ENCODE measurements at places on chromosomes 1 and 21.

DNA sequence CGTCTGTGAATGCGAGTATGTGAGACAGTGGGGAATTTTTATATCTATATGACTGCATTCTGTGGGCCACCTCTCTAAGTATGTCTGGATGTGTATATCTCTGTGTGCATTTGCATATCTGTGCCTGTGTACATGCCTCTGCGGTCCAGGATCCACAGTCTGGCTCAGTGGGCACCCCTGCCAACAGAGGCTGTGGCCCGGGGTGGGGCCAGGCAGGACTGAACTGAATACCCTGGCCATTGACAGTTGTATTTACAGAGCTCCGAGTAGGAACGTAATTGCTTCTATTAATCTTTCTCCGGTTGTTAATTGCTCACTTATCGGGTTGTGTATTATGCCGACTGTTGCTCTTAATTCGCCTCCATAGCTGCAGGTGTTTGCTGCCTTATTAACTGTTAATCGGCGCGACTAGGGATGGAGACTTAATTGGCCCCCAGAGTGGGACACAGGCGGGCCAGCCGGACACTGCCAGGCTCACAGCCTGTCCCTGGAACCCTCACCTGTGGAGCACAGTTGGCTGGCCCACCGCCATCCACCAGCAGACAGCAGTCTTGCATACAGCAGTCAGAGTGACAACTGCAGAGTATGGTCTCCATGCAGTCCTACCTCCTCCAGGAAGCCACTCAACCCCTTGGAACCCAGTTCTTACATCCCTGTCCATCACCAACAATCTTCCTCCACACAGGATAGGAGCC, 22.4 kb upstream of the ADGRB2 start:
- DNase-seq: no peak

GRCh38 chr1:182668521-182669054, 15.8 kb downstream of the RGS8 start:
- DNase-seq: no peak

GRCh38 chr1:220789532-220790147, 2.9 kb downstream of the MTARC1 start:
- no peak for DNase-seq

GRCh38 chr1:77590651-77591050, 91.8 kb downstream of the ZZZ3 start:
- no peak for DNase-seq

- DNase-seq: no peak
Measured at GRCh38 chr1:5220821-5221220, 566.4 kb downstream of the AJAP1 start.

DNA sequence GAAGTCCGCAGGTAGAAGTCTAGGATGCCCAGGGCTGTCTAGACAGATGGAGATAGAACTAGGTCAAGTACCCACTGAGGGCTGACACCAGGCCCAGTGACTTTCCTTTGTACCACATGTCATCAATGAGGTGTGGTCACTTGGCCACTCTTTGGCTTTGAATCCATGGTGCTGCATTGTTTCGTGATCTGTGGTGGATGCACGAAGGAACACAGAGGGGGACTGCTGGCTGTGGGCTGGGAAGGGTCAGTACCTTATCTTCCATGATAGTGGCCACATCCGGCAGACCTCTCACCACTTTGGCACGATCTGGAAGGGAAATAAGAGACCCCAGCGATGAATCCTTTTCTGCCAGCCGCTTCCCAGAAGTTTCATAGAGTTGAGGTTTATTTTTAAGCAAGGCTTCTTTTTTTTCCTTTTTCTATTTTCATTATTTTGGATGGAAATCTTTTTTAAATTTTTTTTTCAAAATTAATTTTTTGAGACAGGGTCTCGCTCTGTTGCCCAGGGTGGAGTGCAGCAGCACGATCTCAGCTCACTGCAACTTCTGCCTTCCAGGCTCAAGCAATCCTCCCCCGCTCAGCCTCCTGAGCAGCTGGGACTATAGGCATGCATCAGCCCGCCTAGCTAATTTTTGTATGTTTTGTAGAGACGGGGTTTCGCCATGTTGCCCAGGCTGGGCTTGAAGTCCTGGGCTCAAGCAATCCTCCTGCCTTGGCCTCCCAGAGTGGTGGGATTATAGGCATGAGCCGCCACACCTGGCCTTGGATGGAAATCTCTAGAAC, 53.1 kb downstream of the MYOM3 start:
- no peak for DNase-seq

- DNase-seq: no peak
Measured at GRCh38 chr1:181601186-181601950, 118.1 kb downstream of the CACNA1E start.

- DNase-seq: no peak
Measured at GRCh38 chr1:15081102-15081501, 72.4 kb upstream of the TMEM51 start.

DNA sequence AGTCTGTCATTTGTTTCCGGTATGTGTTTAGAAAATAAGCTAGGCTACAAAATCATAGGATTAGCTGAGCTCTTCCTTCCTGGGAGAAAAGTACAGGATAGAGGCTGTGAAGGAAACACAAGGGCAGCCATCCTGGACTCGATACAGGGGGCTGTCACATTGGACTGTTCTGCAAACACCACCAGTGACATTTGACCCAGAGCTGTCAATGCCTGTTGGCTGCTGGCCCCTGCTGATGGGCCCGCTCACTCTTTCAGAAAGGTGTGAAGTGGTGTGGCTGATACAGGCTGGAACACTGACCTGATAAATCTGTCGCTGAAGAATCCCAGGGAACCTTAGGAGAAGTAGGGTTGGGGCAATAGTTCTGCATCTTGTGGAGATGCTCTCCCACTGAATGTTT, 183.1 kb downstream of the RHOU start:
- no peak for DNase-seq

DNA sequence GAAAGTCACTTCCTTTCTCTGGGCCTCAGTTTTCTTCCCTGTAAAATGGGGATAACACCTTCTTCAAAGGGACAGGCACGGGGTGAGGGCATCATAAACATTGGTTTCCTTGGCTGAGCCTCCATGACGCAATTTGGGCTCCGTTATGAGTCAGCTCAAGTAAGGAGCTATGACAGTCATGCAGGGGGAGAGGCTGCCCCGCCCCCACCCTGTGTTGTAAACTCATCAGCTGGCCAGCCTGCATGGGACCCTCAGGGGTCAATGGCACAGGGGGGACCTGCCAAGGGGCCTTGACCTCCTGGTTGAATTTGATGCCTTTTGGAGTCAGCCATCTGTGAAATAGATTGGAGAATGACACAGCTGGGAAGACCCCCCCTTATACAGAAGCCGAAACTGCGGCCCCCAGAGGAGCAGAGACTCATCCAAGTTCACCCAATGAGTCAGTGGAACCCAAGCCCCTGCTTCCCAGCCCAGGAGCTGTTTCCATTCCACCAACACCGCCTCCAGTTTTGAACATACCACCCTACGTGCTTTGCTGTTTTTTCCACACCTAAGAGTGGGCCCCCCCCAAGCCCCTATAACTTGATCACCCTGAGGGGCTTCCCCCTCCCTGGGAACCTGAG, 36.8 kb upstream of the RUNX3 start:
- DNase-seq: no peak

DNA sequence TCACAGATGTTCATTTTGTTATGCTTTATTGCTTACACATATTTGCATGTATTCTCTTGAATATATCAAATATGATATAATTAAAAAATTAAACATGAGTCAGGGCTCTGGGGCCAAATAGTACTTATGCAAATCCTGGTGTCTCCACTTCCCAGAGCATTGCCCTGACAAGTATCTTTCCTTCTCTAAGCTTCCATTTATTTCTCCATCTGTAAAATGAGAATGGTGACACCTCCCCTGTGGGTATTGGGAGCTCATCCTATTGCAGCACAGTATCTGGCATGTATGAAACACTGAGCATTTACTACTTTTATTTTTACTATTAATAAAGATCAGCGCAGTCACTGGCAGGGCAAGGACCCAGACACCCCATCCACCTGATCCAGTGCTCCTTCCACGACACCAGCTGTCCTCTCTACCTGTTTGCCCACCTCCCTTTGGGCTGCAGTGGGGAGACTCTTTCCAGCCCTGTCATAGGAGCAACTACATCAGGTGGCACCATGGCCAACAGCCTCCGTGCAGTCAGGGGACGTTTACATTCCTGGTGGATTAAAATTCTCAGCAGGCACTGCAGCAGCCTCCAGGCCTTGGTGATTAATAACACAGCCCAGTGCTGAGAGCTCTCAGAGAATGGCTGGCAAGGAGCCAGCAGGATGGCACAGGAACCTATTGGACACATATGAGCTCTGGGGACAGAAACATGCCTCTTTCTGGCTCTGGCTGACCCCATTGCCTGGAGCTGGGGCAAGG, 113.0 kb downstream of the DMRTB1 start:
- DNase-seq: peak; percentile 83

DNA sequence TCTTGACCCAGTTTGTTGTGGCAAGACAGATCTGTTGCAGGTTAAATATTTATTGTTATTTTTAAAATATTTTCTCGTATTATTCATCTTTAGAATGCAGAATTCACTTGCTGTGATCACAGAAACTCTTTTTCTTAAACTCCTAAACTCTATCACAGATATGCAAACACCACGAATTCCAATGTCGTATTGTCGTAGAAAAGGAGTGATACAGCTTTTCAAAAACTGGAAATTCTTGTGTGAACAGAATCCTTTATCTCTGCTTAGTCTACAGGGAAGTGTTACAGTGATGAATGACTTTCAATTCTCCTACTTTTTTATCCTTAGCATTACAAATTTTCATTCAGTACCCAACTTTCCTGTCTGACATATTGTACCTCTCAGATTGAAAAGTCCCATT, 1329.5 kb upstream of the B3GALT2 start:
- DNase-seq: no peak

DNA sequence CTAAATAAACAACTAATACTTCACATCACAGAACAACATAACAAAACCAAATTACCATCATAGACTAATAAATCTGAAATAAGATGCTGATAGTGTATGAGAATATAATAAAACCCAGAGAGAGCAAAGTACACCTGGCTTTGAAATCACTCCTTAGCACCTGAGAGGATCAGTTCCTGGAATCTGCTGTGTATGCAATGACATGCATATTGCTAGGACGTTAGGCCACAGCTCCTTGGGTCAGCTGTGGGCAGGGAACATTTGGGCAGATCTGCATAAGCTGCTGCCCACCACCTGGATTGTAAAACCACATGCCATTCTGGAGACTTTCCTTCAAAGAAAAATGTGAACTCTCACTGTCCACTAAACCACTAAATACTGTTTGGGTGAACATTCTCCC, 81.1 kb downstream of the NR5A2 start:
- no peak for DNase-seq

DNA sequence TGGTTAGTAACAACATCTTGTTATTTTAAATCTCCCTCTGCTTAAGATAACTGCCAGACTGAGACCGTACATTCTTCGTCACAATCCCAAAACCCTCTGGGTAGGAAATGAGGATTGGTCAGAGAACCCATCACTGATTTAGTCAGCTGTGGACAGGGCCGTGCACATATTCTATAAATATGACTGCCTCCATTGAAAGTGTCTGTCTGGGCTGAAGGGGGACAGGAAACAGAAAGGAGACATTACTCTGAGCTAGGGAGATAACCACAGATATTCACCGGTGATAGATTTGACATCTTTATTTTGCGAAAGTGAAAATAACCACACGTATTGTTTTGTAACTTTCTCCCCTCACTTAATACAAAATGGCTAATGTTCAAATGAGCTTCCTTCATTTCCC, 36.9 kb upstream of the ST6GALNAC5 start:
- no peak for DNase-seq

GRCh38 chr21:27139526-27139925, 172.6 kb upstream of the ADAMTS5 start:
- no peak for DNase-seq

GRCh38 chr21:36803816-36804439, 105.0 kb downstream of the SIM2 start:
- no peak for DNase-seq

- no peak for DNase-seq
Measured at GRCh38 chr1:155039308-155039669, 5.7 kb downstream of the DCST1 start.

DNA sequence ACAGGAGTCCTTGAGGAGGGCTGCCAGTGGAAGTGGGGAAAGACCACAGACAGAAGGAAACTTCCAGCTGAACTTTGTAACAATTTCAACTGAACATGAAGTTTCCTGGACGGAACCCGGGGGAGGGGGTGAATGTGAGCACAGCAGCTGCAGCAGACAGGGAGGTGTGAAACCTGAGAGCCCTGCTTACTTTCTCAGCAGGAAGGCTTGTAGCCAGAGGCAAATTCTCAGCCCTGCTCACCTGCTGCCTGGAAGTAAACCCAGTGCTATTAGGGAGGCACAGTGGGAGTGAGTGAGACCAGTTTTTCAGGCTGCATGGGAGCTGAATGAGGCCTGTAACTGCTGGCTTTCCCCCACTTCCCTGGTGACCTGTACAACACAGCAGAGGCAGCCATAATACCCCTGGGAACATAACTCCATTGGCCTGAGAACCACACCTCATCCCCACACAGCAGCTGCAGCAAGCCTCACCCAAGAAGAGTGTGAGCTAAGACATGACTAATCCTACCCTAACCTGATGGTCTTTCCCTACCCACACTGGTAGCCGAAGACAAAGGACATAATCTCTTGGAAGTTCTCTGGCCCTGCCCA, 9.6 kb upstream of the SPRR2F start:
- no peak for DNase-seq

DNA sequence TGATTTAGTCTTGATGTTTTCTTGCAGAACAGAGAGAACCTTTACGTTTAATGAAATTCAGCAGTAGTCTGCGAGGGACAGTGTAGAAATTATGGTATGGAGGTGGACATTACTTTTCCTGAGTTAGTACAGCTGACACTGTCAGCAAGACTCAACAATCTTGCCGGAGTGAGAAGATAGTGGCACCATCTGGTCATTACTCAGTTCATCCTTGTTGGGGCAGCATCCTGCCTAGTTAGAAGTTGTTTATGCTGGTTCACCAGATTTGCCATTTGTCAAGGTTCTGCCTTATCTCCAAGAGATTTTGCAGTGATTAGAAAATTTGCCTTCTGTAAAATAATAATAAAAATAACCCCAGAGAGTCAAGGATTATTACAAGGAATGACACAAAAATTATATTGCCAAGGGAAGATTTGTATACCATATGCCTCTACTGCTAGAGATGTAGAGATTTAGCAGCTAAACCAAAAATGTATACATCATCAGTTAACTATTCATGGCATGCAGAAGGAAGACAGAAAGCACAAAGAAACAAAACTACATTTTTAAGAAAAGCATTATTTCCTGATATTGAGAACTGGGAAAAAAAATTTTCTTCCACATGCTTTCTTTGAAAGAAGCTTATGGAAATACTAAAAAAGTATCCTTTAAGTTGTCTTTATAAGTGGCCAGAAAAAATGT, 1967.4 kb downstream of the NCAM2 start:
- no peak for DNase-seq

DNA sequence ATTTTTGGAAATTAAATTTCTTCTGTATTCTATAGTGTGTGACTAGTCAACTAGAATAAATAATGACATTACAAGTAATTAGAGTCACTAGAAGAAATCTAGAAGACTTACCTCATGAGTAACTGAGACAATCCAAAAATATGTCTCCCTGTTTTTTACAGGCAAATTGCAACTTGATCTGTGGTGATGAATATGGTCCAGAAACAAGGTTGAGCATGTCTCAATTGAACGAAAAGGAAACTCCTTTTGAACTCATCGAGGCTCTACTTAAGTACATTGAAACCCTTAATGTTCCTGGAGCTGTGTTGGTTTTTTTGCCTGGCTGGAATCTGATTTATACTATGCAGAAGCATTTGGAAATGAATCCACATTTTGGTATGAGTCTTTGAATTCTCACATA, 36.7 kb downstream of the DHX9 start:
- DNase-seq: no peak

GRCh38 chr1:220917101-220917500, 37.9 kb downstream of the HLX start:
- no peak for DNase-seq

- no peak for DNase-seq
Measured at GRCh38 chr1:155309423-155310021, 856 bp downstream of the FDPS start.
